ENCODE measurements at places on chromosomes 16 and 17.
A peak's percentile ranks its signal among the peaks of the same experiment; 100 is the strongest.

DNA sequence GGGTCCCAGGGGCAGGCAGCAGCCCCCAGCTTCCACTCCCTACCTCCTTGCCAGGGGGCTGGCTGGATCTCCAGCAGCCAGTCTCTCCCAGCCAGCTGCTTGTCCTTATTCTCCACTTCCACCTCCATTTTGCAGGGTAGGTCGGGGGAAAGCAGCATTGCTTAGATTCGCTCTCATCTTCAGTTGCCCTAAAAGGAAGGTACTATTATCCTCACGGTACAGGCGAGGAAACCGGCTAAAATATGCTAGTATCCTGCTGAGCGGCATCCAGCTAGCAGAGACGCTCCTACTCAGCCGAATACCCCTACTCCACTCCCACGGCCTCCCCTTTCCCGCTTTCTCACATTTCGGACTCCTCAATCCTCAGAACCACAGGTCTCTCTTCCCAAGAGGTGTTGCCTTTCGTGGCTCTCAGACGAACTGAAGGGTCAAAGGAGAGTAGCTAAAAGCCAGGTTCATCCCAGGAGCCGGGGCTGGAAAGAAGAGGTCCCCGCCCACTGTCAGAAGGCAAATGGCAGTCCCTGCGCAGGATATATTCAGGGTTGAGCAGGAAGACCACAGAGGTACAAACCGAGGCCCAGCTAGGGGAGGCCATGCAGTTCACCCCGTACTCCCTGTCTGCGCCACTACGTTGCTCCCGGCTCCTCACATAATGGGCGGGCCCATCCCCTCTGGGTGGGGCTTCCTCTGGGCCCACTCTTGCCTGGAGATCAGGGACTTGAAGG lies 1.7 kb upstream of the RAB11FIP4 start:
- no peak for DNase-seq

GRCh38 chr16:73355981-73356380 lies 308.1 kb upstream of the ZFHX3 start:
- no peak for DNase-seq

GRCh38 chr16:81445966-81446906 lies 1.6 kb downstream of the CMIP start:
- no peak for DNase-seq

DNA sequence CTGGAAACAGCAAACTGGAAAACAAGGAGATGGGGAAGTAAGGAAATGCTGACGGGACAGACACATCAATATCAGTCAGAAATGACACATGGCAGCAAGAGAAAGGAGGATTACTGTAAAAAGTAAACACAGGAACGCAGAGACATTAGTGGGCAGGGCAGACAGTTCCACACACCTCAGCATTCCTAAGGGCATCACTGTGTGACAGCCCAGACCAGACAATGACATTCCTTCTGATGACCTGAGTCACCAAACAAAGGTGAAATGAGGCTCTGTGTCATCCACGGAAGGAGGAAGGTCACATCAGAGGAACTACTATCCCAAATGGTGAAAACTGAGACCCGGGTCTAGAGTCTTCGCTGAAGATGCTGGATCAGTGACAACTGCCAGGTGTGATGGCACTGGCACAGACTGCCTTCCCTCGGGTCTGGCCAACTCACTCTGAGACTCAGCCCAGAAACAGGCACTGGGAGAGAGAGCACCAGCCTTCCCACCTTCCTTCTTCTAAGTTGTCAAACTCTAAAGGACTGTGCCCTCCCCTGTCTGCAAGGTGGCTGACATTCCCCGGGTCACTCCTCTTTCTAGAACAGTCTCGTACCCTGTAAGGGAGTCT lies 36.7 kb downstream of the TK2 start:
- no peak for DNase-seq

DNA sequence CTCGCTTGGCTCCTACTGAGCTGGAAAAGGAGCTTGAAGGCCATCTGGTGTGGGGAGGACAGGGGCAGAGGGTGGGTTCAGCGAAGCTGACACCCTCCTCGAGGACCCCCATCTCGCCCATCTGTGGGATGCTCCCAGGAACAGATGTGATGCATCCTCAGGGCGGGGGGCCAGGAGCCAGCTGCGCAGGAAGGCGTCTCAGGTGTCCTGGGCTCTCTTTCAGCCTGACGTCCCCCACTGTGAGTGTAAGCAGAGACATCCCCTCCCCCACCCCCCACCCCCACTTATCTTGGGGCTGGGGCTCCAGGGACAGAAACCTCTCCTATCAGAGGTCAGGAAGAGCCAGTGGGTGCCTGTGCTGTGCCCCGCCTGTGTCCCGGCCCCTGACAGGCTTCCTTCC lies 16.2 kb downstream of the KIF19 start:
- no peak for DNase-seq

GRCh38 chr16:2817340-2818271 lies 569 bp downstream of the PRSS21 start:
- no peak for DNase-seq

- DNase-seq, result no peak
These were observed 31.7 kb upstream of the DHX40 start for GRCh38 chr17:59533694-59534093.

GRCh38 chr17:60506312-60506711 lies 19.7 kb downstream of the APPBP2 start:
- no peak for DNase-seq

GRCh38 chr16:14097182-14097959 lies 26.3 kb downstream of the MRTFB start:
- no peak for DNase-seq

DNA sequence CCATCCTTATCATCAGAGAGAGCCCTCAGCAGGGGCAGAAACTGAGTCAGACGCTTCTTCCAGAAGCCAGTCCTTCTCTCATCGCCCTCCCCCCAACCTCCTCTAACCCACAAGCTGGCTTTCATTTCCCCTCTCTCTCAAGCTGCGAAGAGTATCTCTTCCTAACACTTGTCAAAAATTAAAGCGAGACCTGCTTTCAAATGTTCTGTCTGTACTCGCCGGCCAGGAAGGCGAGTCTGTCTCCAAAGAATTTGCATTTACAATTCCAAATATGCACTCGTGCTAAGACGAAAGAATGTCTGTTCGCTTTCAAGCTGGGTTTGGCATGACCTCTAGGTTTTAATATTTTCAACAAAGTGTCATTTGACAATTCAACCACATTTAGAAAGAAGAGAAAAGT lies 140.4 kb downstream of the RGS9 start:
- DNase-seq, result no peak

DNA sequence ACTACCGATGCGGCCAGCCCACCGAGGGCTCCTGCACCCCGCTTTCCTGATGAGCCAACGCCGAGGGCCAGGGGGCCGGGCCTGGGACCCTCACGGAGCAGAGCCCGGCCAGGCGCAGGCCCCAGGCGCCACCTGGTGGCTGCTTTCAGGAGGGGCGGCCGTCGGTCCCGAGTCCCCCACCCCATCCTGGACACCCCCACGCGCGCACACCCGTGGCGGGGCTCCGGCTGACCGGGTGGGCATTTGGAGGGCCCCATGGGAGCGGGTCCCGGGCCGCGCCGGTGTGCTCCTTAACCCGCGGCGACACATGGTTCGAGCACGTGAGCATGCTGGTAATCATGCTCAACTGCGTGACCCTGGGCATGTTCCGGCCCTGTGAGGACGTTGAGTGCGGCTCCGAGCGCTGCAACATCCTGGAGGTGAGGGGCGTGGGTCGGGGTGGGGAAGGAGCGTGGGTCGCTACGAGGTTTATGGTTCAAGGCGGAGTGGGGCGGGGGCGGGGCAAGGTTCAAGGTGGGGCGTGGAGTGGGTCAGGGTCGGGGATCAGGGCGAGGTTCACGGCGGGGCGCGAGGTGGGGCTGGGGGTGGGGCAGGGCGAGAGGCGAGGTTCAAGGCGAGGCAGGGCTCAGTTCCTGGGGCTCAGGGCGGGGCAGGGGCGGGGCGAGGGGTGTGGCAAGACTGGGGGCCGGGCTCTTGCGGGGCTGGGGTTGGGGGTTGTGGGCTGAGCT lies 30.2 kb downstream of the TPSG1 start:
- no peak for DNase-seq

- no peak for DNase-seq
These were observed 1.8 kb downstream of the TMIGD1 start for GRCh38 chr17:30332057-30332542.

DNA sequence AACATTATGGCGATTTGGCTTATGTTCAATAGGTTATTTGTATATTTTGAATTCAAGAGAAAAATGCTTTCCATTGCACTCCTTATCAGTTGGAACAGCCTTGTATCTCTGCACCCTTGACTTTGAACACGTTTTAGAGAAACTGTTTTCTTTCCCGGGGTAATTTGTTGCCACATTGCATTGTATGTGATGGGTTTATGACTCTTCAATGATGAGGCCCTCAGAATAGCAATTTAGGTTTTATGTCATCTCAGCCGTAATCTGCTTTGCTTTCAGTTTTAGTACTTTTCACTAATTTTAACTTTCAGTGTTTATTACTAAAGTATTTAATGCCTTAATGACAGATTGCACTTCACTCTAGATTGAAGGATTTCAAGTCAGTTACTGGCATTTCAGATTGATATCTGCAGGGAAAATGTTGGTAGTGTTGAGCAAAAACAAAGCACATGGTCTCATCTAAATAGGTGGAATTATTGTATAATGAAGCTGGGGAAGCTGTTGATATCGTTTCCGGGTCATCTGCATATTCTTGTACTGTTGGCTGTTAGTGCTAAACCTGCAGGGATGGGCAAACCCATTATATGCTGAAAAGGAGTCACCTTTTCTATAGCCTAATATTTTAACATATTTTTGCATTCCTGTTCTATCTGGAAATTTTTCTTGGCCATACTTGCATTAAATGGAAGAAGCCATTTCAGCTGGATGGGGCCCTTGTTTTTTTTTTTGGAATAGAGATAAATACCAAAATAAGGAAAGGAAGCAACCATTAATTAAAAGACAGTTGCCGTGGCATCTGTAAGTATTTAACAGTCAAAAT lies 2.0 kb downstream of the LUC7L3 start:
- DNase-seq, result no peak

DNA sequence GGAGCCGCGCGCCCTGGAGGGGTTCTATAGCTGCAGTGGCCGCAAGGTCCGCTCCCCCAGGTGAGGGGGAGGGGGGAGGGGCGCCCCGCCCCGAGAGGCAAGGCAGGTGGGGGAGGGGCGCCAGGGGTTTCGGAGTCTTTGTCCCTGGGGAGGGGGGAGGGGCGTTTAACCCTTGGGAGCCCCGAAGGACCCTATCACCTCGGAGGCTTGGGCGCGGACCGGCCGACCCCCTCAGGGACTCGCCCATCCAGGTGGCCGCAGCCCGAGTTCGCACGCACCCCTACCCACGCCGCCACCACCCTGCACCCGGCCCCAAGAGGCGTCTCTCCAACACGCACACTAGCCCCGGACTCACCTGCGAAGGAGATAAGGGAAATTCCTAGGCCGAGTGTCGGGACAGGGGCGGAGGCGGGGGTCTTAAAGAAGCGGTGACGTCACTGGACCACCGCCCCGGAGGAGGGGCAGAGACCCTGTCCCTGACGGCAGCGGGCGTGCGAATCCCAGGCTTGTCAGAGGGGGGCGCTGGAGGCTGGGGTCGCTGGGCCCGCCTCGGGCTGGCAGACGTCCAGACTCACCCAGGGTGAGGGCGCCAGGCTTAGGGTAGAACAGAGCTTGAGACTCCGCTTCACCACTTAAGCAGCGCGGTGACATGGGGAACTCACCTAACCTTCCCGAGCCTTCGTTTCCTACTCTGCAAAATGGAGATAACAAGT lies at the start of gene CLDN6:
TSS of gene CLDN6 (minus strand) at position 390 of the 713 bp plus-strand sequence. CDS start 2,162 bp downstream, outside the sequence.
- DNase-seq, result no peak

GRCh38 chr16:85983606-85984230 lies 84.8 kb downstream of the IRF8 start:
- no peak for DNase-seq

DNA sequence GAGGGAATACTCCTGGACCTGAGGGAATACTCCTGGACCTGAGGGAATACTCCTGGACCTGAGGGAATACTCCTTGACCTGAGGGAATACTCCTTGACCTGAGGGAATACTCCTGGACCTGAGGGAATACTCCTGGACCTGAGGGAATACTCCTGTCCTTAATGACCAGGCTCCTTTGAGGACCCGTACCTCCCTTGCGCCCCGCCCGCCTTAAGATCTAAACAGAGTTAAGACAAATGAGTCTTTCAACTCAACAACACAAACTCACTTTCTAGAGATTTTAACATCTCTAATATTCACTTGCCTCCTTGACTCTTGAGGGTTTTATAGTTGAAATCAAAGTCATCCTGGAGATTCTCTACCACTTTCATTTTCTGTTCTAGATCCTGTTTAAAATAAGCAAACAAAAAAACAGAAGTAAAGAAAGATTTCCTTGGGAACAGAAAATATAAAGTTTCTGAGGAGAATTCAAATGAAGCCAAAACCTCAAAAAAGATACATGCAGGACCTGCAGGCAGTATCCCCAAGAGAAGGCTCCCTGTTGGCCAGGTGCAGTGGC lies 49.7 kb downstream of the STAT3 start:
- DNase-seq, result no peak

GRCh38 chr16:79185711-79186110 lies 414.8 kb downstream of the MAF start:
- no peak for DNase-seq

DNA sequence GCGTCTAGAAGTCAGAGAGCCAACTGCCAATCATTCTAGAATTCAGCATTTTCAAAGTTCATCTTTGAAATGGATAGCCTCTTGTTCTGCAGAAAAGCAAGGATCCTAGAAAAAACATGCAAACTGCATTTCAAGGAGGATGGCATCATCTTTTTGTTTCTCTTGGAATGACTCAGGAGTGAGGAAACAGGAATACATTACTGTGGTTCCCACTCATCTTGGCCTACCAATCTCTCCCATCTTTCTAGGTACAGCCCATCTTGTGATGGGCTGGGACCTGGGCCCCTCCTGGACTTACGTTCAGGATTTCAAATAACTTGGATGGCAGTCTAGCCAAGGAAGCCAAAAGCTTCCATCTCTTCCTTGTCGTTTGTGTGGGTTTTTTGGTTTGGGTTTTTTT lies 363.4 kb downstream of the CDH13 start:
- DNase-seq, result no peak

DNA sequence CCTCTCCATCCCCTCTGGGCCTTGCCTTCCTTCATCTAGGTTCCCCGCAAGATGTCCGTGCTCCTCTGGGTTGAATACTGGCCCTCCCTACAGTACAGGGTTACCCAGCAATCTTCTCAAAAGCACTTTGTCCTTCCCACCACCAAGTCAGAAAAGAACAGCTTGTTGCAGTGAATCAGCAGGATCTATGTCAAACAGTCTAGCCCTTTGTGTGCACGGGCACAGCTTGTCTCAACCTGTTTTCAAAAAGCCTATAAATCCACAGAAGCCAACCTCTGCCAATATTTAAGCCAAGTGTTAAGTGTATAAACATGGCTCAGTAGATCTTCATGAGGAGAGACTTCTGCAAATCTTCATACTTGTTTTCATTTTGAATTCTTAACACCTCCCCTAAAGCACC lies 25.2 kb downstream of the C17orf67 start:
- no peak for DNase-seq

- DNase-seq, result no peak
These were observed 1.3 kb downstream of the SMPD3 start for GRCh38 chr16:68446681-68447652.

DNA sequence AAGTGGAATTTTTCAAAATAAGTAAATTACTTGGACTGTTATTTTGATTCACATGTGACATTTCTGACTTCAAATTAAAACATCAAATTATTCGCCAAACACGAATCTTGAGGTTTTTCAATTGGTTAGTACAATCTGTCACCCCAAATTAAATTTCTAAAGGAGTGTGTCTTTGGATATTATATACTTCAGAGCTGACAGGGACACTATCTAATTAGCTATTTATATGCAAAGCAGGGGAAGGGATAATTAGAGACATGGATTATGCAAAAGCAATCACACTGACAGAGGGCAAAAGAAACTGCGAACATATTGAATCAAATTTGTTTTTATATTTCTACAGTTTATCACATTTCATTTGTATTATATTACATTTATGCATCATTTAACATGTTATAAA lies 433.0 kb downstream of the KIF2B start:
- no peak for DNase-seq

- peak; percentile 5 for DNase-seq
These were observed 124.1 kb downstream of the PRKCA start for GRCh38 chr17:66426397-66427033.

Measured in stimulated activated CD8-positive, alpha-beta memory T cell treated with anti-CD3 and anti-CD28 coated beads, Interleukin-12 subunit alpha, Interleukin-12 subunit beta, amount 100 ng/mL, for 4 hours (primary cell).